ENCODE measurements at places on chromosomes 1 and 21.
A peak's percentile ranks its signal among the peaks of the same experiment; 100 is the strongest.

DNA sequence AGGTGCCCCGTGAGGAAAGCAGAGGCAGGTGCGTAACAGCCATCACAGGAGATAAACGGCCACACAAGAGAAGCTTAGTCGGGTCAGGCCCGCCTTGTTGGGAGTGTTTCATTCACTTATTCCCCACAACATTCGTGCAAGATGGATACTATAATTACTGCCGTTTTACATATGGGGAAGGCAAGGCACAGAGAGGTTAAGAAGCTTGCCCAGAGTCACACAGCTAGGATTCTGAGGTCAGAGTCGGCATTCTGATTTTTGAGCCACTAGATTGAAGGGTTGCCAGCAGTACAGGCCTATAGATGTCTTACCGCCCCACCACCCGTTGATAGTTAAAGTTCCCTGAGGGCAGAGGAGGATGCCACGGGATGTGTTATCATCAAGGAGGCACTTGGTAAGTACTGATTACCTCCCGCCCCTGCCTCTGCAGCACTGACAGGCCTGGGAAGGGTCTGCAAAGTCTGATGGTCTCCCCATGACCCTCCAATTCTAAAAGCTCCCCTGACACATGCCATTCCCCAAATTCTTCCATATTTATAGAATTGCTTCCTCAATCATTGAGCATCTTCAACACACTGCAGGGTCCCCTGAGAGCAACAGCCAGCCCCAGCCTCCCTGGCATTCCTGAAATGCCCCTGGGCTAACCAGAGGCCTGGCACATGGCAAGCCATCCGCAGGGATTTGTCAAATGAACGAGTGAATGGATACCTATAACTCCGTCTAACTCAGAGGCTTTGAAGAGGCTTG, 74.7 kb upstream of the CLDN14 start:
- no peak for DNase-seq

GRCh38 chr1:156677616-156678596, 699 bp upstream of the NES start:
- no peak for DNase-seq

DNA sequence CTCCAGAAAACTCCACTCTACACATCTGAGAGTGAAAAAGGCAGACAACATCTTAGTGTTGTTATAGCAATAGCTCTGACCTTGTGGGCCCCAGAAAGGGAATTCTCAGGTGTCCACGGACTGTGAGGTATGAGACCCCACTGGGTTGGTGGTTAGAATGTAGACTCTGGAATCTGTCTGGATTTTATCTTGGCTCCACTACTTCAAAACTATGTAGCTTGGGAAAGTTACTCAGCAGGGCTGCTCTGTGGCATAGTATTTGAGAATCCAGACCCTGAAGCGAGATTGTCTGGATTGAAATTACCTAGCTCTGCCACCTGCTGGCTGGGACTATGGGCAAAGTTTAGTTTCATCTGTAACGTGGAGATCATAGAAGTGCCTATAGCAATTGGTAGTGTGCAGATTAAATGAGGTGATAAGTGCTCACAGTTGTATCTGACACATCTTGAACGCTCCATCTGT, 25.8 kb downstream of the PRDM2 start:
- peak; percentile 56 for DNase-seq

DNA sequence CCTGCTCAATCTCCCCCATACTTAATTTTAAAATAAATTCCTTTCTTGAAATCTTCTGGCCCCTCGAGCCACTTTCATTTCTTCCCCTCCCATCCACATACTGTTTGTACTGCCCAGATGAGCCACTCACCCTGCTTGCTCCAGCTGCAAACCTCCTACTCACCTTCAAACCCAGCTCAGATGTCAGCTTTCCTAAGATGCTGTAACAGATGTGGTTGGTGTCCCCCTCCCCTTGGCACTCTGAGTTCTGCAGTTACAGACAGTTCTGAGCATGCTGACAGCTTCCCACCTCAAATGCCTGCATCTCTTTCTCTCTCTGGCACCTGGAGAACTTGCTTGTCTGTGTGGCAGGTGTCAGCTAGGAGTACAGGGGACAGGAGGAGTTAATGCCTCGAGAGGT, 106.7 kb downstream of the PTPRU start:
- DNase-seq: no peak

- no peak for DNase-seq
Measured at GRCh38 chr1:197911111-197911856, 5.9 kb upstream of the LHX9 start.

- no peak for DNase-seq
Measured at GRCh38 chr1:81600363-81600762, 200.4 kb upstream of the ADGRL2 start.

- no peak for DNase-seq
Measured at GRCh38 chr1:160874935-160875334, 10.0 kb downstream of the ITLN1 start.

DNA sequence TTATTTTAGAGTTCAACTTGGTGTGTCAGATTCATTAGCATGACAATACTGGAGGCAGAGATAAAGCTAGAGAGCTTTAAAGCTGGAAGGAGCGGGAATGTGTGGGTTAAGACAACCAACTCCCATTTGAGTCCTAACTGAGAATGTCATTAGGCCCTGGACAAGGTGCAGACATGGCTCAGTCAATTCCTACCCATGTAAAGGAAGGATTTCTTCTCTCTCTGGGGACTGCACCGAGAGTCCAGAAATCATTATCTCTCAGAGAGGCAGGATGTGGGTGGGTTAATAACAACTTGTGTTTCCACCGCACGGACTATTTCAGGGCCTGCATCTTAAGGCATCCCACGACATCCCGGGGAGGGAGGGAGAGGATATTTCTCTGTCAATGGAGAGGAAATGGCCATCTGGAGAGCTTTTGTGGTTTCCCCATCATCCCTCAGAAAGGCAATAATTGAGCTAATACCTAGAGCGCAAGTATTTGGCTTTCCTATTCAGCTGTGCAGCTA, 46.7 kb upstream of the SARS1 start:
- no peak for DNase-seq

- DNase-seq: no peak
Measured at GRCh38 chr21:42289926-42290325, 25.3 kb downstream of the TFF3 start.

DNA sequence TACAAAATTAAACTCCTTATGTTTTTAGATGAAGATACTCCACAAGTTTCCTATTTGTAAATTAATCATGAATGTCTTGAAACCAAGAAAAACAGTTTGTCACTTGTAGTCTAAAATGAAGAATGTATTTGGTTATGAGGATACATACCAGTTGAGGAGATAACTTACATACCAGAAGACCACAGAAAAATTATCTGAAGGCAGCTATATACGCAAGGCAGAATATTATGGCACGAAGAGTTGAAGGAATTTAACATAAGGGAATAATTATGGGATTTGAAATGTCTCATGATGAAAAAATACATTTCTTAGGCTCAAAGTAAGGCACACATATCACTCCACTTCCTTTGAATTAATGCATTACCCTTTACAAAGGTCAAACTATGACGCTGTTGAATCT, 73.3 kb downstream of the IFI44 start:
- DNase-seq: peak; percentile 87

- DNase-seq: no peak
Measured at GRCh38 chr1:6348511-6349191, 44.9 kb downstream of the ACOT7 start.

GRCh38 chr1:102851616-102852015, 256.7 kb downstream of the COL11A1 start:
- DNase-seq: peak; percentile 37

DNA sequence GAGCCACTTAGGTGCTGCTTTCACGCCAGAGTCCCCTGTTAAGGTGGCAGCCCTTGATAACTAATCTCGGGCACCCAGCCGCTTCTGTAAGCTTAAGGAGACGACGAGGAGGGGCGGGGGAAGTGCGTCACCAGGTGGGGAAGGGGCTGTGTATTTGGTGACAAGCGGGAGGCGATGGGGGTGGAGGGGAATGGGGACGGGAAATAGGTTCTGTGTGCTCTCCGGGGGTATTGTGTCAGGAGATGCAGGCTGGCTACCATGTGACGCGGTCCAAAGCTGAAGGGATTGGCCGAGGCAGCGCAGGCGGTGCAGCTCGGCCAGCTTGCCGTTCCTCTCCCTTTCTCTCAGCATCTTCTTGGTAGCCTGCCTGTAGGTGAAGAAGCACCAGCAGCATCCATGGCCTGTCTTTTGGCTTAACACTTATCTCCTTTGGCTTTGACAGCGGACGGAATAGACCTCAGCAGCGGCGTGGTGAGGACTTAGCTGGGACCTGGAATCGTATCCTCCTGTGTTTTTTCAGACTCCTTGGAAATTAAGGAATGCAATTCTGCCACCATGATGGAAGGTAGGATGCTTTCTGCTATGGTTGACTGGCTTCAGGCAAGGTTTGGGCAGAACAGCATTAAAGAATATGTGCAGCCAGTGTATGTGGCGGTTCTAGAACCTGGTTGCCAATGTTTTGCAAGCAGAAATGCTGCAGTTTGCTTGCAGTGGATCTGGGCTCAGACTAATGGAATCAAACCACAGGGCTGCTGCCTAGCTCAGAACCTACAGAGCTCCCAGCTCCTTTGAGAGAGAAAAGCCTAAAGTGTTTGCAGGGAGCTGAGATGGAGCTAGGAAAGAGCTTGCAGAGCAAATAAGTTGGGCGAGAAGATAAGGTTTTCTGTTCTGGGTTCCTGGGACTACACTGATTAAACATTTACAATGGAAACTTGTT, at the start of gene SGIP1:
Gene SGIP1, plus strand, starts transcription at position 350 of the 937 bp plus-strand sequence. Its CDS starts 206 bp downstream, at position 556.
- DNase-seq: peak; percentile 38

DNA sequence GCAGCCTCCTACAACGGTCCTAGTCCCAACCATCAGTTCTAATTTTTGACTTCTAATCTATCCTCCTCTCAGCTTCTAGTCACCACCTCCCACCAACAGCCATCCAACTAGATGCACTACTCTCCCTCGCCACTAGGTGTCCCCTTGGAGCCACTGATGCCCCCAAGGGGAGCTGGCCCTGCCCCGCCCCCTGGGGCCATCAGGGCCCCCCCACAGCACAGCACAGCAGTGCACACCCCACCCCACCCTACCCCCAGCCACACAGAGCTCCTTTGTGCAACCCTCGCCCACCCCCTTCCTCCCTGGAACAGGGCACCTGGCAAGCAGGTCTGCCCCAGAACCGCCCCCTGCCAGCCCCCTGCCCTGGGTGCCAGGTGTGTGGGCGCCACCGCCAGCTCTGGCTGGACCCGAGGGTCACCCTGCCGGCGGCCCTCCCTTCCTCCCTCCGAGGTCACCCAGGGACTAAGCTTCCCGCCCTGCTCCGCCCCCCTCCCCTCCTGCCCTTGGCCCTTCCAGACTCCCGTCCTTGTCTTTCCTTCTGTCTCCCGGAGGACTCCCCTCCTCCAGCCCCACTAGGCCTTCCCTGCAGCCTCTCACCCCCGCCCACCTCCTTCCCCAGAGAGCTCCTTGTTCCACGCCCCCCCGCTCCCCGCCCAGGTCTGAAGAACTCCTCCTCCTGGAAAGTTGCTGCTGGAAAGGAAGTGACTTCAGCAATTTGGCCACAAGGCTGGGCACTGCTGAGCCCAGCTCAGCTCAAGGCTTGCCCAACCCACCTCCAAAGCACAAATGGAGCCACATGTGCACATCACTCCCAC, 47.0 kb downstream of the AHDC1 start:
- peak; percentile 76 for DNase-seq

- no peak for DNase-seq
Measured at GRCh38 chr1:224874775-224875174, 54.7 kb upstream of the DNAH14 start.

GRCh38 chr1:16189921-16190621, 22.4 kb downstream of the ARHGEF19 start:
- no peak for DNase-seq

DNA sequence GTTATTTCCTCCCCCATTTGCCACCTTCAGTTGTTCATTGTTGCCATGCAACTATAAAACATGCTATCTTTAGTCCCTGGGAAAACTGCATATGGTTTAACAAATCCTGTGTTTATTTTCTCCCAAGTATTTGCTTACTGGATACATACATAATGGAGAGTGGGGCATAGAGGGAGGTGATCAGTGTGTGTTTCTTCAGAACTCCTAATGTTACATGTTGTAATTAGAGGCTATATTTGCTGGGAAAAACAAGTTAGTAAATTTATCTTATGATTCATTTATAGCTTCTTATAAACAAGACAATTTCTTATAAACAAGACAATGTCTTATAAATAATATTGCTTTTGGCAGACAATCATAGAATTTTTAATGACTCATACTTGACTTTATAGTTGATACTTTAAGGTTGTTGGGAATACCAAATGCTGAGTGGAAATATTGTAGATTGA, 7.3 kb upstream of the GIPC2 start:
- DNase-seq: no peak

DNA sequence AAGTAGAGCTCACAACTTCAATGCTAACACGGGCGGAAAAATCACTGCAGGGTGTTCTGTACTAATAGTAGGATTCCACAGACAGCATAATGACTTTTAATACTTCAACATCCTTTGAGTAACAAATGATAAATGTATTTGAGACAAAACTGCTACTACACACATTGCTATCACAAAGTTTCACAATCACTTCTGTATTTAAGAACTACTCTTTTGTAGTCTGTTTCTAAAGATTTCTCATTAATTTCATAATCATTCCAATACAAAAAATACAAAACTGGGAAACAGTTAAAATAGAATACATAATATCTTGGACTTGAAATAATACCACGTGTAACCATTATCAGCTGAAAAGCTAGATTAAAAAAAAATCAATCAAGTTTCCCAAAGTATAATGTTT, 2.7 kb downstream of the HMGN1 start:
- DNase-seq: no peak

GRCh38 chr1:155273343-155274245, at the start of gene CLK2:
CLK2 (minus strand) TSS chr1:155273504; CDS start chr1:155270977, 2,527 bp downstream.
- no peak for DNase-seq

DNA sequence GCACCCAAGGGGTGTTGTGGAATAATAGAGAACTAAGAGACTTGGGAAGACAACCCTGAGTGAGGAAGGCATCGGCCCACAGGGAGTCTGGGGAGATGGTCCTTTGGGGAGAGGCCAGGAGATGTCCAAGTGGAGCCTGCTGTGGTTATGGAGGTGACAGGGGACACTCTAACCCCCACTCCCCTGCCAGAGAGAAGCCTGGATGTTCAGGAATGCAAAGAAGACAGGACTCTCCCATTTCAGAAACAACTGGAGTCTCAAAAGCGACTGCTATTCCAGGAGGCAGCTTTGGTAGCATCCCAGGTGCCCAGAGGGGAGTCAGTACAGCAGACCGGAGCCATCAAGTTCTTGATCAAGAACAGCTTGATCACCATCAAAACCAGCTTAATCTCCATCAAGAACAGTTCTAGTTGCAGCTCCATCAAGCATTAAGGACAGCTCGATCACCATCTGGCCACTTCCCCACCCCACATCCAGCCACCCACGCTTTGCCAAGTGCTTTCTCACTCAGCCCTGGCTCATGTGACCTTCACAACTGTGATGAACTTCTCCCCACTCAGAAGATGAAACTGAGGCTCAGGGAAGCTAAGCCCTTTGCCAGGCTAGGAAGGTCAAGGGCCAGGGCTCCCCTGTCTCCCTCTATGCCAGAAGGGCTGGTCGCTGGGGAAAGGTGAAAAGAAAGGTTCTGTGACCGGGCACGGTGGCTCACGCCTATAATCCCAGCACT, 743 bp downstream of the CD52 start:
- DNase-seq: no peak

DNA sequence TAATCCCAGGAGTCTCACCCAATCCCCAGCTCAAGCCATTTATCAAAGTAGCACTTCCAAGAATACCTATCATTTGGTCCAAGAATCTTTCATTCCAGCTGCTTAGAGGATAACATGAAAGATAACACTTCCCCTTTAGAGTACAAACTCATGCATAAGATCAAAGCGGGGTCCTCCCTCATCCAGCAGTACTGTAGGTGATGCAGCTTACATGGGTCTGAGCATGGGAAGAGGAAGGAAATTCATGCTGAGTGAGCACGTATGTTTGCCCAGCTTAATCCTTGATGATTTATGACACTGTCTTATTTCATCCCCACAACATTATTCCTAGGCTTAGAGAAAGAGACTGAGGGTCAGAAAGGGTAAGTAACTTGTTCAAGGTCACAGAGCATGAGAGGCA, 167.1 kb upstream of the GJB5 start:
- no peak for DNase-seq

Measured in AG04449 (cell line).